ENCODE measurements at places on chromosomes 2 and 18. TPM values are rescaled to one million over a fixed set of nuclear protein-coding genes. Genes with fewer than 3 reads are reported as not detected.

DNA sequence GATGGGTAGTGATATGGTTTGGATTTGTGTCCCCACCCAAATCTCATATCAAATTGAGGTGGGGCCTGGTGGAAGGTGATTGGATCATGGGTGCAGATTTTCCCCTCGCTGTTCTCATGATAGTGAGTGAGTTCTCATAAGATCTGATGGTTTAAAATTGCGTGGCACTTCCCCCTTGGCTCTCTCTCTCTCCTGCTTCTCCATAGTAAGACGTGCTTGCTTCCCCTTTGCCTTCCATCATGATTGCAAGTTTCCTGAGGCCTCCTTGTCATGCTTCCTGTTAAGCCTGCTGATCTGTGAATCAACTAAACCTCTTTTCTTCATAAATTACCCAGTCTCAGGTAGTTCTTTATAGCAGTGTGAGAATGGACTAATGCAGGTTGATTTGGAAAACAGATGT, 223.2 kb upstream of the APCDD1 start:
- H3K36me3 ChIP-seq: no peaks in the 10 kb centered on the region
- H3K27me3 ChIP-seq: no peaks in the 10 kb centered on the region
- no peak overlapping the region for H3K27ac ChIP-seq

DNA sequence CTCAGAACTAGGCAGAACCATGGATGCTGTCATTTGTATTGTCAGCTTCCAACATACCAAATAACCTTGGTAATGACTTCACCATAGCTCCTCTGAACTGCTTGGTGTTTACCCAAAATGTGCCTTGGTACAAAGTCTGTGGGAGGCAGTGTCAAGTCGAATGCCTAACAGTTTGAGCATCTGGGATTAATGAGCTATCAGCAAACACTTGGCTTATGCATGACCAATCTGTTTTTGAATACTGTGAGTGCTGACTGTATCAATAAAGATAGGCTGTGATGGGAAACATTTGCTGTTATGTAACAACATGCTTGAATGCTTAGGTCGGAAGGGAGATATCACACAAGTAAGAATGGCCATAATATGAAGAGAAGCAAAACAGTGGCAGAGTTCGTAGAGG, 455.4 kb downstream of the CMPK2 start:
- H3K36me3 ChIP-seq: no peaks in the 10 kb centered on the region
- no peak overlapping the region for H3K4me3 ChIP-seq
- DNase-seq: no peak
- H3K27me3 ChIP-seq: no peaks in the 10 kb centered on the region
- H3K27ac ChIP-seq: no peak overlapping the region

- no peaks in the 10 kb centered on the region for H3K4me1 ChIP-seq
- no peak overlapping the region for H3K27ac ChIP-seq
Observed at GRCh38 chr18:36582988-36583745, 245.6 kb downstream of the TPGS2 start.

DNA sequence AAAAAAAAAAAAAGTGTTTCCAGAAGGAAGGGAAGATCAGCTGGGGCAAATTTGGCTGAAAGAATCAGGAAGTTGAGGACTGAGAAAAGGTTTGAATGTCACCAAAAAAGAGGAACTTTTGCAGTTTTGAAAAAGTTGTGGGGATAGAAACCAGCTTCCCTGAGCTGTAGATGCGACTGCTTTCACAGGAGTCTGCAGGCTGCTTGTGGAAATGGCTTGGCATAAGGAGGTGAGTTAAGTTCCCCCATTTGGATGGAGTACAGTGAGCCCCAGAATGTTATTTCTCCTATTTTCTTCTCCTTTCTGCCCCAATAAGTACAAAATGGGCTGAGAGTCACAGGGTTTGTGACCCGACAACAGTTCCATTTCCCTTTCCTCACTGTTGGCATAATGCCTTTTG, 16.5 kb upstream of the ME2 start:
- no peaks in the 10 kb centered on the region for H3K36me3 ChIP-seq
- H3K4me1 ChIP-seq: peaks cover 2% of the 10 kb centered on the region
- H3K27me3 ChIP-seq: peaks cover 13% of the 10 kb centered on the region
- H3K4me3 ChIP-seq: no peak overlapping the region

DNA sequence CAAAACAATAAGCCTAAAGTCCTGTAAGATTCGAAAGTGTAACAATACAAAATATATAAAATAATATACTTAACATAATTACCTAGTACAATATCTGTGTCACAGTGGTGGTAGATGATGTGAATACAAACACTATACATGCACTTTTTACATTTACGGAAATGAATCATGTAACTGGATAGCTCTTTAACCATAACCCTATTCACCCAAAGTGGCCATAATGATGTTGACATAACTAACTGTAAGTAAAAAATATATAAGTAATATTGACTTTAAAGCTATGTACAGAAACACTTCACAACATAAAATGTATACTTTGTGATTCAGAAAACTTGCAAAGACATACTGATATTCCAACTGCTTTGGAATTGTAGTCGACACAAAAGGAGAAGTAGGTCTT, 616.9 kb upstream of the SLC8A1 start:
- H3K36me3 ChIP-seq: no peaks in the 10 kb centered on the region
- H3K27me3 ChIP-seq: no peaks in the 10 kb centered on the region
- DNase-seq: no peak
- no peaks in the 10 kb centered on the region for H3K4me1 ChIP-seq

DNA sequence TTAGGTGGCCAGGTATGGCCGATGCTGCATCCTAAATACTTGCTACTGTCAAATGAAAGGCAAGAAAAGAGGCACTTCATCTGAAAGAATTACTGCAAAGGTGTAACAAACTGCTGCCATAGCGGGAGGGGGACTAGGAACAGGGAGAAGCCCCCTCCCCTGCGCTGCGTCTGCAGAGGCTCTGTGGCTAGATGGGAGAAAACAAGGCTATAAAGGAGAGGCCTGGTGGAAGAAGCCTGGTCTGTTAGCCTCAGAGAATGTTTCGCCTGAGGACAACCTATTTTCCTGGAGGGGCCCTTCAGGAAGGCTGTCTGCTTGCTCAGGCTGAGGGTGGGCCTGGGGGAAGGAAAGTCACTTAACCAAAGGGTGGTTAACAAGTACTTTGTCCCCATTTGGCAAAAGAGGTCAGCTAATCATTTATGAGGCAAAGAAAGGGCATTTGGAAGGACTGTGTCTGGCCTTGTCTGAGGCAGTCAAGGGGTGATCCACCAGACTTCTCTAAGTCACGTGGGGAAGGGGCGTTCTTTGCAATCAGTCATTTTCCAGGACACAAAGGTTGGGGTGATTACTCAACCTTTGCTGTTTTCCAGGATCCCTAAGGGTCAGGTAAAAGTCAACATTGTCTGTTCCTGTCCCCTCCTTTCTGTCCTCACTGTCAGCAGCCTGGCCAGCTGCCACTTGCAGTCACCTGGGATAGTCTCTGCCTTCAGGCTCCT, 103.0 kb upstream of the TMEM200C start:
- peaks cover 13% of the 10 kb centered on the region for H3K36me3 ChIP-seq
- H3K27ac ChIP-seq: no peak overlapping the region
- DNase-seq: no peak
- H3K27me3 ChIP-seq: no peaks in the 10 kb centered on the region
- H3K4me3 ChIP-seq: no peak overlapping the region

DNA sequence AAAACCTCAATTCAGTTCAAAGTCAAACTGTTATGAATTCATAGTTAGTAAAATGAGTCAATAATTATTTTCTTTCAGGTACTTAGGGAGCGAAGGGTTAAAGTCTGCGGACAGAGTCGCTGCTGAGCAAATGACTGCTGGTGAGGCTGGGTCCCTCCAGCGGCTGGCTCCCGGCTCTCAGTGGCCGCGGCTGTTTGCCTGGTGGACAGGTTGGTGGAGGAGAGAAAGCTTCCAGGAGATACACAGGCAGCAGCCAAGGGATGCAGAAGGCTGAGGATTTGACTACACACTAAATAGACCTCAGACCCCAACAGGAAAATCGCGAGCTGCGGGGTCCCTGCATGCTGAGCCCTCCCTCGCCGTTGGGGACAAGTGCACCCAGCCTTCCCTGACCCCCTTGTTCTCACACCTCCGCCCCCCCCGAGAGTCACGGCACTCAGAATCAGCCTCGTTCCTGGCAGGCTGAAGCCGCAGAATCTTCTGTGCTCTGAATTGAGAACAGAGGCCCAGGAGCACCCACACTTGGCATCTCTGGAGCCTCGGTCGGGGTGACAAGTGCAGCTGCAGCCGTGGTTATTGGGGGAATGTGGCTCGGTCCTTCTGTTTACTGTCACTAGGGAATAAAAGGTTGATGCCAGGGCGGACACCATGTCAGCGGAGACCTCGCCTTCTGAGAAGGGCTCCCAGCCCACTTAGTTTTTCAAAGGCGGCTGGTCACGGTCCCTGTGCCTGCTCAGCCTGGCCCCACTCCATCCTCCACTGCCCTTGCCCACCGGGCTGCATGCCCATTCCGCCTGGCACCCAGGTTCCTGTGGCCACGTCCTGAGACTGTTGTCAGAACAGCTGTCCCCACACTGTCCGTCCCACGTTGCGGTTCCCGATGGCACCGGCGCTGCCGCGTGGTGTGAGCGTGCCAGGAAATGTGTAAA, 74.0 kb downstream of the SLC66A2 start:
- DNase-seq: no peak
- no peaks in the 10 kb centered on the region for H3K27me3 ChIP-seq
- H3K4me3 ChIP-seq: no peak overlapping the region
- H3K27ac ChIP-seq: no peak overlapping the region
- no peaks in the 10 kb centered on the region for H3K4me1 ChIP-seq

DNA sequence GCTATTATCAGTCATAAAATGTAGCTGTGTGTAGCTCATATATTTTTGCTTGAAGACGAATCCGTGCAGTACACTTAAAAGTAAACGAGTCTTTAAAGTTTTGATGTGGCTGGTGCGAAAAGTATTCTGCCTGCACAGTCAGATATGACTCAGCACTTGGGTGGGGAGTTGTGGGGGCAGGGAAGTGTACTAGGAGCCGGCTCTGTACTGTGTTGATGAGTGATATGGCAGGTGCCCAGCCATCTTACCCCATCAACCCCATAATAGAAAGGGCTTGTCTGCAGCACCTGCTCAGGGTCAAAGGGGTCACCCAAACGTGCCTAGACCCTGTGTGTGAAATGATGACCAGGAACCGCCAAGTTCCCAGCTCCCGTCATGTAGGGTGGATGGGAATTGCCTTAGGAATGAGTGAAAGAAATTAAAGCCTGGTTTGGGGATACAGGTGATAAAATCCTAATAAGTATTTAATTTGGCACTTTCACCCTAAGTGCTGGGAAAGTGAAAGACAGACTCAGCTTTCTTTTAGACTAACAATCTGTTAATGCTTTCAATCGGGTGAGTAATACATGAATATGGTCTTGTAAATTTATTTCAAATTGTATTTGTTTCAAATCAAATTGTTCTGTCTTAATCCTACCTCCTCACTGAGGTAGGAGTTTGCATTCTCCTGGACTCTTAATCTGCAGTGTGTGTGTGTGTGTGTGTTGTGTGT, 48.0 kb downstream of the BCL2L11 start:
- peaks cover 7% of the 10 kb centered on the region for H3K36me3 ChIP-seq
- DNase-seq: peak; percentile 68
- peaks cover 10% of the 10 kb centered on the region for H3K27me3 ChIP-seq
- peaks cover 18% of the 10 kb centered on the region for H3K4me1 ChIP-seq
- no peak overlapping the region for H3K4me3 ChIP-seq
- no peak overlapping the region for H3K27ac ChIP-seq

DNA sequence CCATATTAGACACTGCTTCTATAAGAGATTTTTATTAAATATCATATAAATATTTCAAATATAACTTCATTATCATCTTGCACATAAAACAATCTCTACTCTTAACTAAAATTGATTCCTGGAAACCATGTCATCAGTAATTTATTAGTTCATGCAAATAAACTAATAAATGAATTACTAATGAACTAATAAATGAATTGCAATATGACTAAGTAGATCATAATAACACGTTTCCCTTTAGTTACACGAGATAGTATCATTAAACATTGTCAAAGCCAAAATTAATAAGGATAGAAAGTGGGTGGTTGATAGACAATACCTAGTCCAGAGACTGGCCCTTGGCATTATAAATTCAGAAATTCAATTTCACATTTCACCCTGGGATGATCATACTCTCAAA, 26.1 kb downstream of the METTL4 start:
- no peaks in the 10 kb centered on the region for H3K4me1 ChIP-seq
- no peak overlapping the region for H3K4me3 ChIP-seq
- no peaks in the 10 kb centered on the region for H3K36me3 ChIP-seq
- no peaks in the 10 kb centered on the region for H3K27me3 ChIP-seq

- no peak overlapping the region for H3K4me3 ChIP-seq
- peaks cover 11% of the 10 kb centered on the region for H3K27me3 ChIP-seq
- no peak for DNase-seq
- no peaks in the 10 kb centered on the region for H3K4me1 ChIP-seq
- H3K36me3 ChIP-seq: peaks cover 6% of the 10 kb centered on the region
- H3K27ac ChIP-seq: no peak overlapping the region
Observed at GRCh38 chr2:189177251-189177840, 2.2 kb downstream of the COL5A2 start.

- H3K27ac ChIP-seq: no peak overlapping the region
- no peak for DNase-seq
- H3K4me3 ChIP-seq: no peak overlapping the region
- H3K27me3 ChIP-seq: no peaks in the 10 kb centered on the region
Observed at GRCh38 chr2:9937968-9938367, 13.5 kb upstream of the GRHL1 start.

GRCh38 chr2:191189112-191189635, 38.4 kb upstream of the STAT4 start:
- DNase-seq: no peak
- H3K36me3 ChIP-seq: peaks cover 23% of the 10 kb centered on the region
- H3K27ac ChIP-seq: peak overlapping the region; percentile 44
- H3K4me1 ChIP-seq: peaks cover 29% of the 10 kb centered on the region

GRCh38 chr18:67599277-67599676, 82.8 kb upstream of the DSEL start:
- no peak overlapping the region for H3K27ac ChIP-seq
- H3K4me1 ChIP-seq: no peaks in the 10 kb centered on the region
- DNase-seq: no peak
- H3K27me3 ChIP-seq: no peaks in the 10 kb centered on the region
- no peak overlapping the region for H3K4me3 ChIP-seq

DNA sequence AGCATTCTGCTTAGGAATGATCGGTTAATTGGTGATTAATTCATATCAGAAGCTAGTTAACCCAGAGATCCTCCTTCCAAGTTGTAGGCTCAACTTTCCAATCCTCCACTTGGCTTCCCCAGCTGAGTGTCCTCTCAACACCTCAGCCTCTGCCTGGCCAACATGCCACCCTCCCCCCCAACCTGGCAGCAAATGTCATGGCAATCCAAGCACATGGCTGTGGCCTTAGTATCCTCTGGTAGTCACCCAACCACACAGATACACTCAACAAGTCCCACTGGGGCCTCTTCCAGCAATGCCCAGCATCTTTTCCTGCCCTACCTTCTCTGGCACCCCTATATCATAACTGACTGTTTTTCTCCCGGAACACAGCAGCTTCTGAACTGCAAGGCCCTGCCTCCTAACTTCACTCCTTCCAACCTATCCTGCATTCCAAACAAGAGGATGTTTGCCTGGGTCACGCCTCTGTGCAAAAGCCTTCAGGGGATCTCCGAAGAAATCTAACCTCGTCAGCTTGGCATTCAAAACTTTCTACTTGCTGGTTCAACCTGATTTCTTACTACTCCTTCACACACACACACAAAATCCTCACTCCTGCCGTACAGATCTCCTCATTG, 195.0 kb downstream of the CYP26B1 start:
- no peaks in the 10 kb centered on the region for H3K4me1 ChIP-seq
- no peak for DNase-seq
- H3K27ac ChIP-seq: no peak overlapping the region
- peaks cover 34% of the 10 kb centered on the region for H3K27me3 ChIP-seq

DYSF gene
- 23.0 TPM for total RNA-seq

CKAP2L gene
- 45.7 TPM for total RNA-seq

ZRANB3 gene
- 7.0 TPM for total RNA-seq

CNTNAP5 gene
- total RNA-seq: not detected

MC4R gene
- total RNA-seq: not detected

SLC4A5 gene
- total RNA-seq: 1.2 TPM
